ENCODE measurements at places on chromosomes 4 and X.

- no peak for DNase-seq
These were observed 18.3 kb downstream of the L1CAM start for GRCh38 chrX:153867671-153868070.

- DNase-seq: no peak
These were observed 185.9 kb upstream of the GATB start for GRCh38 chr4:151946718-151947117.

- DNase-seq: no peak
These were observed 14.9 kb upstream of the PIM2 start for GRCh38 chrX:48933757-48934156.

GRCh38 chr4:116015062-116015461 is 901.6 kb upstream of the NDST4 start:
- no peak for DNase-seq

DNA sequence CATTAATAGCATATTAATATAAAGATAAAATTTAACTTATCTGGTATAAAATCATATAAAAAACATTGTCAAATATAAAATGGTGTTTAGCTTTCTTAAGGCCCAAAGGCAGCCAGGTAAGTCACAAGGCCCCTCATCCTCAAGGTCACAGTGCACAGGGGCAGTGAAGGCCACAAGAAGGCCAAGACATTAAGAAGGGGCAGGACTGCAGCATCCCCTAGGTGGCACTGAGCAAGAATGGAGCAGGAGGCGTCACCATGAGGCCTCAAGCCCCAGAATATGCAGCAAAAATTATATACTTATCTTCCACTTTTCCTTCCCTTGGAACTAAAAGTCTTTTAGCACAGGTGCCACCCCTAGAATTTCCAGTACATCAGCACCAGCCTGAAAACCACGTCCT is 49.5 kb upstream of the MAGEA8 start:
- no peak for DNase-seq

DNA sequence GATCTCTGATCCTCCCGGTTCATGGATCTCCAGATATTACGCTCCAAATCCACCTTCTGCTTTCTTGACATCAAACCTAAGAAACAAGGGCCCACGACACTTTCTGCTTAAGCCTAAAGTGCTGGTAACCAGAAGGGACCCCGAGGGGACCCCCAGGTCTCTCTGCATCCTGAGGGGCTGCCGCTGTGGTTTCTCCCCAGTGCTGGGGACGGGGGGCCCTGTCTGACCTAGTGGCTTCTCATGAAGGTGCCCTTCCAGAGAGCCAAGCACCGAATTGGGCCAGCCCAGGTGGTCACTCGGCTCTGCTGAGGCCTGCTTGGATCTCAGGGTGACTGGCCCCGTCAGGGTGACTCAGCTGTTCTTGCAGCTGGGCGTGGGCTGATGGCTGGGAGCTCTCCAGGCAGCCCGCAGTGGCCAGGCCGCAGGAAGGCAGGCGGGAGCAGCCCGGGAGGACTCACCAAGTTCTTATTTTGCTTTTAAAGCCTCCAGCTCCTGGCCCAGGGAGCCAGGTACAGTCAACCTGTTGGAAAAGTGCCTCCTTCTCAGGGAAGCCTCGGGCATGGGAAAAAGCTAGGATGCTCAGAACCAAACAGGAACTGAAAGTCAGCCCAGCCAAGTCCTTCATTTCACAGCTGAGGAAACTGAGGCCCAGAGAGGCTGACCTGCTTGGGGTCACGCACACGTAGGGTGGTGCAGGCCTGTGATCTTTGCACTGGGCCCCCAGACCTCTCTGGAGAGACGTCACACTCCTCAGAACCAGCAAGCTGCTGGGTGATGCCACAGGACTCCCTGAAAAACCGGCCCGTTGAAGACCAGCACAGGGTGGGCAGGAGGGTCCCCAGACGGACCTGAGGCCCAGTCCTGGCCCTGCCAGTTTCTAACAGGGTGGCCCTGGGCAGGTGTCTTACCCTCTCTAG is 16.7 kb downstream of the BLOC1S4 start:
- DNase-seq: no peak

- no peak for DNase-seq
These were observed 17.0 kb upstream of the HTRA3 start for GRCh38 chr4:8252301-8253173.

GRCh38 chr4:159019356-159019755 is 83.5 kb upstream of the RAPGEF2 start:
- DNase-seq: no peak

DNA sequence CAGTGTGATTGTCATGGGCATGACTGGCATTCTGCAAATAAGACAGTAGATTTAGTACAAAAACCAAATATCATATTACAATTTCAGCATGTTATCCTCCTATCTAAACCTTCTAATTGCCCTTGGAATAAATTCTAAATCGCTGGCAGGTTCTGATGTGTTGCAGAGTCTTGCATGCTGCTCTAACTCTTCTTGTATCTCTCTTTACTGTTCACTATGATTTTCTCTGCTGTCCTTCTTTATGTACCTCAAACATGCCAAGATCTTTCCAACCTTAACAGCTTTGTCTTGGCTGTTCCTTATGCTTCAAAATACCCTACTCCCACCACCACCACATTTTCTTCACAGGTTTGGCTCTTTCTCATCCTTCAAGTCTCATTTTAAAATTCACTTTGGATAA is 43.0 kb upstream of the KCNIP4 start:
- no peak for DNase-seq

- no peak for DNase-seq
These were observed 7.3 kb downstream of the TSR2 start for GRCh38 chrX:54447461-54447860.
